Muscle of leg (tissue), 16 donors: ENCODE measurements at places on chromosomes 2 and 18. TPM values are rescaled to one million over a fixed set of nuclear protein-coding genes. Genes with fewer than 3 reads are reported as not detected.
A peak's percentile ranks its signal among the peaks of the same experiment; 100 is the strongest.

The SCLY gene
- total RNA-seq = 8.2 TPM

- H3K27me3 ChIP-seq = no peaks in the 10 kb centered on the region
- H3K4me3 ChIP-seq = no peak overlapping the region
- peaks cover 72% of the 10 kb centered on the region for H3K36me3 ChIP-seq
- H3K27ac ChIP-seq = peak overlapping the region; percentile 82
- DNase-seq = peak; percentile 68
- peaks cover 71% of the 10 kb centered on the region for H3K4me1 ChIP-seq
Observed at GRCh38 chr2:217846321-217846743, 156.5 kb downstream of the TNS1 start.

- no peak overlapping the region for H3K4me3 ChIP-seq
- DNase-seq = no peak
- no peaks in the 10 kb centered on the region for H3K4me1 ChIP-seq
- H3K27ac ChIP-seq = no peak overlapping the region
Observed at GRCh38 chr18:57167617-57168308, 20.9 kb downstream of the BOD1L2 start.

GRCh38 chr2:213015387-213016165 lies 135.8 kb downstream of the IKZF2 start:
- H3K36me3 ChIP-seq = no peaks in the 10 kb centered on the region
- no peaks in the 10 kb centered on the region for H3K27me3 ChIP-seq
- H3K4me1 ChIP-seq = no peaks in the 10 kb centered on the region

The PLEK gene
- 4.4 TPM for total RNA-seq

DNA sequence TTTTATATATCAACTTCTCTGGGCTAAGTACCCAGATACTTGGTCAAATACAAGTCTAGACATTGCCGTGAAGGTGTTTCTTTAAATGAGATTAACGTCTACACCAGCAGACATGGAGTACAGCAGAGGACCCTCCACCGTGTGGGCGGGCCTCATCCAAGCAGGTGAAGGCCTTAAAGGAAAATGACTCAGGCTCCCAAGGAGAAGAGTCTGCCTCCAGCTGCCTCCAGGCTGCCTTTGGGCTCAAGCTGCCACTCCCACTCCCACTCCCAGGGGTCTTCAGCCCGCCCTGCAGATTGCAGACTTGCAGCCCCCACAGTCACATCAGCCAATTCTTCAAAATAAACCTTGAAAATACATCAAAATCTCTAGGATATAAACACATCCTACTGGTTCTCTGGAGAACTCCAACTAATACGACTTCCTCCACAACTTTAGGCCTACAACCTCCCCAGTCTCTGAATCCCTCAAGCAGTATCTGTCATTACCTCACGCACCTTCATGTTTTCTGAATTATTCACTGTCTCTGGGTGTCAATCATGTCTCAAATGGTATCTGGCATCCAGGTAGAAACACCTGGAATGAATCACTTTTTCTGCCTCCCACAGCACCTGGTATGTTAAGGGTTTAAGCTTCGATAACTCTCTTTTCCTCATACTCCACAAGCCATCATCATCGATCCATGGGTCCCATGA lies 6.9 kb downstream of the ITGB1BP1 start:
- peaks cover 3% of the 10 kb centered on the region for H3K4me1 ChIP-seq
- H3K36me3 ChIP-seq = peaks cover 30% of the 10 kb centered on the region
- no peaks in the 10 kb centered on the region for H3K27me3 ChIP-seq
- no peak for DNase-seq
- no peak overlapping the region for H3K27ac ChIP-seq

DNA sequence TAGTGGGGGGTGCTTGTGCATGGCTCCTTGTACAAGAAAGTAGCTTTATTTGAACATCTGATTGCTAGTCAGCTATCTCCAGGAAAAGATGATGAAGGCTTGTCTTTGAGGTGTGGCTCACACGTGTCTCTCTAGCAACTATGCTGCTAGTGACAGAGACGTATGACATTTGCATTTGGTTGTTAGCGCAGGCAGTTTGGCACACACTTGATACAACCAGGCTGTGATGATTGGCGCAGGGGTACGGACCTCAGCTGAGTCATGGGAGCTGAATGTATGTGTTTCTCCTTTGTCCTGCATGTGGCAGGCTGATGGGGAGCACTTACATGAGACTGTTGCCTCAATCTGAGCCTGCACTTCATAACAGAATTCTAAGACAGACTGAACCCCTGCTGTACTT lies 29.6 kb downstream of the PTCD3 start:
- H3K4me3 ChIP-seq = no peak overlapping the region
- no peak for DNase-seq
- no peaks in the 10 kb centered on the region for H3K27me3 ChIP-seq
- peaks cover 80% of the 10 kb centered on the region for H3K36me3 ChIP-seq
- no peaks in the 10 kb centered on the region for H3K4me1 ChIP-seq
- H3K27ac ChIP-seq = no peak overlapping the region

The PGAP1 gene
- total RNA-seq = 12.7 TPM

The REV1 gene
- 33.9 TPM for total RNA-seq

The OSR1 gene
- 11.6 TPM for total RNA-seq

GRCh38 chr18:49968644-49969309 lies 155.4 kb upstream of the ACAA2 start:
- H3K36me3 ChIP-seq = no peaks in the 10 kb centered on the region
- no peaks in the 10 kb centered on the region for H3K27me3 ChIP-seq
- no peak overlapping the region for H3K4me3 ChIP-seq

- no peaks in the 10 kb centered on the region for H3K27me3 ChIP-seq
- H3K36me3 ChIP-seq = peaks cover 8% of the 10 kb centered on the region
- no peak for DNase-seq
- no peaks in the 10 kb centered on the region for H3K4me1 ChIP-seq
- no peak overlapping the region for H3K4me3 ChIP-seq
Observed at GRCh38 chr2:179106342-179106675, 56.4 kb upstream of the CCDC141 start.

The NLRC4 gene
- 0.40 TPM for total RNA-seq

GRCh38 chr2:55140316-55141219 lies 90.3 kb upstream of the RTN4 start:
- no peak overlapping the region for H3K27ac ChIP-seq
- H3K4me1 ChIP-seq = peaks cover 2% of the 10 kb centered on the region

DNA sequence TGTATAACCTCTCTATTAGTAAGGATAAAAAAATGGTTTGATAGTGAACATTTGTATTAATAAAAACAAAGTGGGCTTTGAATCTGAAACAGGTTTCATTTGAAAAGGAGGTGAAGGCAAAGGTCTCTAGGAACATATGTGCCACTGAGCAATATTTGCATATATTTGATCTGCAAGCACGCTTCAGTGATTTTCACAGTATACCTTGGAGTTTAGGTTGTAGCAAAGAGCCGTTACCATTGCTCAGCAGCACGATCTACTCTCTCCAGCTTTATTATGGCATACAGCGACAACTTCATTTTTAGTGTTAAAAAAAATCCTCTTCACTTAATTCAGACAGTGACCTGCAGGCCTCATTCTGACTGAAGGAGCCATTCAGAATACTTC lies 75.8 kb upstream of the ZEB2 start:
- H3K4me3 ChIP-seq = no peak overlapping the region
- peaks cover 3% of the 10 kb centered on the region for H3K4me1 ChIP-seq
- DNase-seq = no peak

DNA sequence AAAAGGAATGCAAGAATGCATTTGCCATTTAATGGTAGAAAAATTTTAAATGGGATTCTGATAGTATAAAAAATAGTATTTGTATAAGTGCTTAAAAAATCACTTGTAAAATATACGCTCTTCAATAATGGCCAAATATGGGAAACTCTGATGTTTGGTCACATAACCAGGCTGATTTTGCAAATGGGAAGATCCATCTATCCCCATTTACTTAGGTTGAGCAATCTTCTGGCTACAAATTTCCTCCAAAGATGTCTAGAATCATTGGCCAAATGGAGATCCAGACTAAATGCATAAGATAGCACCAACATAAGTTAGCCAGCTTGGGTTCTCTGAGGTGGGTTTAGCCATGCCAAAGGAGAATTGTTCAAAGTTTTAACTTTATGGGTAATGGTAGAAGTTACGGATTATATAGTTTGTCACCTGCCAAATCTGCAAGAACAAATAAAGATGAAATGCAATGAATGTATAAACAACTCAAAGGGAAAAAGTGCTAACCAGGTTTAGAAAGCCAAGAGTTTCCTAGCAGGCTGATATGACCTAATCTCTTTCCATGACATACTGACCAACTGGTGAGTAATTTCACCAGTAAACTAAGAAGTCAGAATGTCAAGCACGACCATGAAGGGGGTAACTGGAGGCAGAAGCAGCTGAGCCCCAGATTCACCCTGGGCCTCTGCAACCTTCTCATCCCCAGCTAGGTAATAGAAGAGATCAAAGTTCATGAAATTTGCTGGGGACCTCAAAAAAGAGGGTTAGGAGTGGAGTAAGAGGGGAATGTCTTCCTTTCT lies 10.0 kb downstream of the RHOB start:
- H3K27me3 ChIP-seq = peaks cover 4% of the 10 kb centered on the region
- H3K27ac ChIP-seq = no peak overlapping the region
- H3K36me3 ChIP-seq = no peaks in the 10 kb centered on the region
- H3K4me3 ChIP-seq = no peak overlapping the region
- no peak for DNase-seq

- peak; percentile 2 for DNase-seq
- H3K27ac ChIP-seq = no peak overlapping the region
- H3K27me3 ChIP-seq = no peaks in the 10 kb centered on the region
- no peaks in the 10 kb centered on the region for H3K36me3 ChIP-seq
Observed at GRCh38 chr2:82098617-82099016, 1794.1 kb upstream of the LRRTM1 start.

DNA sequence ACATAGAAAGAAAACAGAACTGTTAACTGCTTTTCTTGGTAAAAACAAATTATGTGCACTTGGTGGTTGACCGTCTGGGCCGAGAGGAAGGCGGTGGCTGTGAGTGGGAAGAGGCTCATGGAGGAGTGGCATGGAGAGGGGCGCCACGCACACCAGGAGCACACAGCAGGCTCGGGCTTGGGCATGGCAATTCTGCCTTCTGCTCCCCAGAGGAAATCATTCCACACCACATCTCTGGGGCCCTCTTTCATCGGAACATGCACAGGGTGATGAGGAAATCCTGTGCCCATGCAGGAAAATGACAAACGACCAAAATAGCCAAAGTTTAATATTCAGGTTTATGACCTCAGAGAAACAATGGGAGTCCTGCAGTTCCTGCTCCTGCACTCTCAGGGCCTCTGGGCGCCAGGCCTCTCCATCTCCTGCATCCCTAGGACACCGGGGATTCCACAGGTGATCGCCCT lies 26.4 kb downstream of the WDFY1 start:
- H3K4me3 ChIP-seq = no peak overlapping the region
- H3K4me1 ChIP-seq = no peaks in the 10 kb centered on the region
- no peaks in the 10 kb centered on the region for H3K27me3 ChIP-seq
- H3K36me3 ChIP-seq = peaks cover 8% of the 10 kb centered on the region

The ATP8B1 gene
- 5.2 TPM for total RNA-seq

The KIAA2012 gene
- total RNA-seq = 0.31 TPM

The PXDN gene
- total RNA-seq = 95.4 TPM

The LMAN1 gene
- total RNA-seq = 71.9 TPM

The POTEJ gene
- total RNA-seq = 0.04 TPM

DNA sequence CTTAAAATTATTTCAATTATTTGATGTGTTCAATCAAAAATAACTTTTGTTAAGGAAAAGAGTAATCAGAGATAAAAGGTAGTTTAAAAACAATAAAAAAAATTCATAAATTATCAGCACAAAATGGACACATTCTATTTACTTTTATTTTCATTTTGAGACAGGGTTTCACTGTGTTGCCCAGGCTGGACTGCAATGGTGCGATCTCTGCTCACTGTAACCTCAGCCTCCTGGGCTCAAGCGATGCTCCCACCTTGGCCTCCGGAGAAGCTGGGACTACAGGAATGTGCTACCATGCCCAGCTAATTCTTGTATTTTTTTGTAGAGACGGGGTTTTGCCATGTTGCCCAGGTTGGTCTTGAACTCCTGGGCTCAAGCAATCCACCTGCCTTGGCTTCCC lies 47.1 kb downstream of the LPIN2 start:
- H3K4me1 ChIP-seq = peaks cover 10% of the 10 kb centered on the region
- no peaks in the 10 kb centered on the region for H3K36me3 ChIP-seq
- no peaks in the 10 kb centered on the region for H3K27me3 ChIP-seq
- H3K4me3 ChIP-seq = no peak overlapping the region
- DNase-seq = no peak

The HYCC2 gene
- 7.8 TPM for total RNA-seq

GRCh38 chr2:11521775-11522174 lies 12.1 kb upstream of the GREB1 start:
- no peak overlapping the region for H3K4me3 ChIP-seq
- H3K27ac ChIP-seq = no peak overlapping the region
- no peaks in the 10 kb centered on the region for H3K36me3 ChIP-seq

- no peaks in the 10 kb centered on the region for H3K4me1 ChIP-seq
- no peak for DNase-seq
- no peaks in the 10 kb centered on the region for H3K36me3 ChIP-seq
- H3K4me3 ChIP-seq = no peak overlapping the region
Observed at GRCh38 chr18:70418546-70419311, 129.9 kb downstream of the SOCS6 start.

The RGPD3 gene
- 0.44 TPM for total RNA-seq

- no peak overlapping the region for H3K4me3 ChIP-seq
- no peaks in the 10 kb centered on the region for H3K36me3 ChIP-seq
- no peaks in the 10 kb centered on the region for H3K27me3 ChIP-seq
- no peak overlapping the region for H3K27ac ChIP-seq
- no peaks in the 10 kb centered on the region for H3K4me1 ChIP-seq
- no peak for DNase-seq
Observed at GRCh38 chr18:76643996-76644395, 149.0 kb upstream of the ZNF516 start.

GRCh38 chr2:12965540-12966269 lies 249.0 kb downstream of the TRIB2 start:
- no peaks in the 10 kb centered on the region for H3K27me3 ChIP-seq
- H3K4me3 ChIP-seq = no peak overlapping the region
- peak; percentile 89 for DNase-seq
- peaks cover 3% of the 10 kb centered on the region for H3K4me1 ChIP-seq
- H3K27ac ChIP-seq = peak overlapping the region; percentile 33

The ARHGAP25 gene
- 3.1 TPM for total RNA-seq

GRCh38 chr2:218721488-218721887 lies 10.9 kb downstream of the TTLL4 start:
- no peaks in the 10 kb centered on the region for H3K27me3 ChIP-seq
- H3K36me3 ChIP-seq = peaks cover 10% of the 10 kb centered on the region
- no peak overlapping the region for H3K4me3 ChIP-seq

DNA sequence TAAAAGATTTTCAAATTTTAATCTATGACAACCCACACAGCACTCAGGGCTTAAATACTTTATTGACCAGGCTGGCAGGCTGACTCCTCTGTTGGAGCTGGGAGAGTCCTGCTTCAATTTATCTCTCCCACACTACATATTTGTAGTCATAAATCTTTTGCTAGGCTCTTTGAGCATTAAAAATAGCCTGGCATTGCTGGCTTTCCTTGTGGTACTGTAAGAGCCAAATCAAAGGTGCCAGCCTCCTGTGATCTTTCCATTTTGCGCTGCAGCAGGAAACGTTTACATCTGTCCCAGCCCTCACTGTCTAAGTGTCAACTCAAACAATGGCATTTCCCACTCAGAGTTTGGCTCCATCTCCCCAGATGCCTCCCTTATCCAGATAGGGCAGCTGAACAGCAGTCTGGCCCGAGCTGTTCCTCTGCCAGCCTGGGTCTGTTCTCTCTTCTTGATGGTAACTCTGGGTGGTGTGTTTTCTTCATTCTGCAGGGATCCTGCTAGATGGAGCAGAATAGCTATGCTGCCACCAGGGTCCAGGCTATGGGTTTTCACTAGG lies 62.1 kb downstream of the LRRTM1 start:
- no peaks in the 10 kb centered on the region for H3K27me3 ChIP-seq
- no peak overlapping the region for H3K4me3 ChIP-seq
- H3K4me1 ChIP-seq = no peaks in the 10 kb centered on the region
- H3K27ac ChIP-seq = no peak overlapping the region
- H3K36me3 ChIP-seq = no peaks in the 10 kb centered on the region
- DNase-seq = no peak
